ENCODE measurements at places on chromosomes 2 and 18.
A peak's percentile ranks its signal among the peaks of the same experiment; 100 is the strongest.

DNA sequence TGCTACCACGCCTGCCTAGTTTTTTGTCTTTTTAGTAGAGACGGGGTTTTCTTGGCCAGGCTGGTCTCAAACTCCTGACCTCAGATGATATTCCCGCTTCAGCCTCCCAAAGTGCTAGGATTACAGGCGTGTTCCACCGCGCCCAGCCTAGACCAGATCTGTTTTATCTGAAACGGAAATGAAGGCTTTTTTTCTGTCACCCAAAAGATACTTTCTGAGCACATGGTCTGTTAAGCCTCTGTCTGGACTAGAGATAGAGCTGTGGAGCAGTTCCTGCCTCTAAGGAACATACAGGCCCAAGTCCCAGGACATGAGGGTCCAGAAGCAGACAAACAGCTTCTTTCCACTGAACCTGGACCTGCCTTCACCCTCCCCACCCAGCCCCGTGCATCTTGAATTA, 43.6 kb upstream of the PTMA start:
- no peaks in the 10 kb centered on the region for H3K27me3 ChIP-seq
- H3K36me3 ChIP-seq: no peaks in the 10 kb centered on the region
- H3K27ac ChIP-seq: peak overlapping the region; percentile 95

DNA sequence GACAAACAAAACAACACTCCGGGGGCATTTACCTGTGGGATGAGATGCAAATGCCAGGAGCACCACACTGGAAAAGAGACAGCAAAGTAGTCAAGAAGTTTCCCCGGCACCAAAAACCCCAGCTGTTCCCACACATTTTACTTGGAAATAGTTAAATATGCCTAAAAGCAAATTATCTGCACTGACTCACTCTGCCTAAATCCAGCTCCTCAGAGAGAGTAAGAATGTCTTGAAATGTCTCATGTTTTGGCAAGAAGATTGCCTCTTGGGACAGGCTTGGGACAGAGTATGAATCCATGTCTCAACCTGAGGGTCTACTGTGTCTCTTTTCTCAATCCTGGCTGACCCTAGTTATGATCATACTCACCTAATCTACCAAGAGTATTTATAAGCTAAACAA, 87.5 kb upstream of the RIOK3 start:
- no peak overlapping the region for H3K27ac ChIP-seq
- H3K36me3 ChIP-seq: no peaks in the 10 kb centered on the region
- no peaks in the 10 kb centered on the region for H3K27me3 ChIP-seq
- DNase-seq: no peak
- H3K4me1 ChIP-seq: no peaks in the 10 kb centered on the region
- H3K4me3 ChIP-seq: no peak overlapping the region

DNA sequence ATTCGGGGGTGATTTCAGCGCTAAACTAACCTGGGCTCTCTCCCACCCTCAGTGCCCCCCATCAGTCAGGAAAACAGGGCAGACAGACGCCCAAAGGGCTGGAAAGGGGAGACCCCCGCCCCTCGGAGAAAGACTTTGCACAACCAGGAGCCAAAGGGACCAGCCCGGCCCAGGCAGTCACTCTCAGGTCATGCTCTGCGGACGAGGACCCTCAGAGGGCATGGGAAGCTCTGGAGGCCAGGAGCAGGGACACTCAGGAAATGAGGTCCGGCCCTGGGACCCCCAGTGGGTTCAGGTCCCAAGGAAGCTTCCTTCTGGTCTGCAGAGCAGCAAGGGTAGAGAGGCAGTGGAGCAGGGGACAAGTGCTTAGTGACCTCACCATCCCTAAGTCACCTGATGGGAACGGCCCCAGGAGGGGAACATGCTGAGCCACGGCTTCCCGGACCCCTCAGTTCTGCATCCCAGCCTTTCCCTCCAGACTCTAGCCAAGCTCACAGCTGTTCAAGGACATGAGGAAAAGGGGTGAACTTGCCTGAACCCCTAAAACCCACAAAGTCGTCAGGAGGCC, 88.0 kb upstream of the GPC1 start:
- no peaks in the 10 kb centered on the region for H3K27me3 ChIP-seq
- no peaks in the 10 kb centered on the region for H3K36me3 ChIP-seq
- DNase-seq: no peak
- peaks cover 2% of the 10 kb centered on the region for H3K4me1 ChIP-seq
- no peak overlapping the region for H3K4me3 ChIP-seq

- peaks cover 1% of the 10 kb centered on the region for H3K4me1 ChIP-seq
- H3K36me3 ChIP-seq: no peaks in the 10 kb centered on the region
- no peaks in the 10 kb centered on the region for H3K27me3 ChIP-seq
- no peak for DNase-seq
These were observed 282.0 kb upstream of the REV1 start for GRCh38 chr2:99771681-99772333.

DNA sequence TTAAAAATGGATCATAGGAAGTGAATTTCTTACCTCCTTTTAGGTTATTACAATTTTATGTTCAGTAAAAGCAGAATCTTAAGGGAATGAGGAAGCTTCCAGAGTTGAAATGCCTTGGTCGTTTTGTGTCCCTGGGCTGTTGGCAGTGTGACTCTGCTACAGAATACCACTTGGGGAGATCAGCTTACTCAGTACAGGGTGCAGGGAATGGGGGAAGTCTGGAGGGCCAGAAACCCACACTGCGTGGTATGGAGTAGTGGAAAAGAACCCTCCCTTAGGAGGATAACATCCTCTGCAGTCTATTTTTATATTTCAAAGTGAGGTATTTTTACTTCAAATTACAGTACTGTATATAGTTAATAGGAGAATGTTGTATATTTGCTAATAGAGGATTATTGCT, 51.1 kb downstream of the R3HDM1 start:
- H3K4me1 ChIP-seq: no peaks in the 10 kb centered on the region
- no peak overlapping the region for H3K4me3 ChIP-seq
- DNase-seq: no peak
- no peak overlapping the region for H3K27ac ChIP-seq
- no peaks in the 10 kb centered on the region for H3K27me3 ChIP-seq
